CD4-positive, alpha-beta T cell treated with Interleukin-12 subunit alpha and Interleukin-12 subunit beta, for 1 hour (primary cell): ENCODE measurements at places on chromosomes 1 and 21.

DNA sequence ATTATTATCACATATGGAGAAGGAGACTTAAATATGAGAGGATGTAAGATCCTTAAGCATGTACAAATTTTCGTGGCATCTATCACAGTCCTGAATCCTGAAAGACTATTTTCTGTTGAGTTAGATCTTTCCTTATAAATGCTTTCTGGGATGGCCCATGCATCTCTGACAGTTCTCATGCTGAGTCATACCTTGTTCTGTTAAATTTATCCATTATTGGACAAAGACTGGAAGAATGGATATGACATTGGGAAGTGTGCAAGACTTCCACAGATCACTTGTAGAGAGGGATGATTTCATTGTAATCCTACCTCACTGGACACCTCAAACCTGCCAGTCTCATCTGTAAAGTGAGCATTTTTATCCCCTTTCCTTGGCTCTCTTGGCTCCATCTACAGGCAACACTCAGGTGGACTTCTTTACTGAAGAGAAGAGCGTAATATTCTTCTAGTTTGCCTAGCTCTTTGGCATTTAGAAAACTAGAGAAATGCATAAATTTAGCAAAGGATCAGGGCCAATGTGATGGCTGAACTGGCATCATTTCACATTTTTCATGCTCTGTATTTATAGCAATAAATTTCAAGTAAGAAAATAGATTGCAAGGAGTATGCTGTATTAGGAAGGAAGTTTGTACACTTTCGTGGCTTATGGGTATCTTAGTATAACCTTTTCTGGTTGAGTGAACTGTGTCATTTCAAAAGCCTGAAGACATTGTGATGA is 128.2 kb downstream of the NFIA start:
- peak; percentile 9 for DNase-seq

- DNase-seq: no peak
Observed at GRCh38 chr1:115329965-115330364, 8.1 kb downstream of the NGF start.

- DNase-seq: no peak
Observed at GRCh38 chr1:37630426-37631028, 4.2 kb downstream of the RSPO1 start.

- DNase-seq: no peak
Observed at GRCh38 chr1:14946684-14947238, 206.8 kb upstream of the TMEM51 start.

DNA sequence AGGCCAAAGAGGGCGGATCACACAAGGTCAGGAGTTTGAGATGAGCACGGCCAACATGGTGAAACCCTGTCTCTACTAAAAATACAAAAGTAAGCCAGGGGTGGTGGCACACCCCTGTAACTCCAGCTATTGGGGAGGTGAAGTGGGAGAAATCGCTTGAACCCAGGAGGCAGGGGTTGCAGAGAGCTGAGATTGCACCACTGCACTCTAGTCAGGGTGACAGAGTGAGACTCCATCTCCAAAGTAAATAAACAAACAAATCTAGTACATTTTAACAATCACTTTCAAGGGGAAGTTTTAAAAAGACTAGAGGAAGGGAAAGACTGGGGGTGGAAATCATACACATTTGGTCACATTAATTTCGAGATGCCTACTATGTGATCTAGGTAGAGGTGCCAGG is 6.8 kb downstream of the TFB2M start:
- no peak for DNase-seq

GRCh38 chr1:211587123-211587522 is 8.2 kb upstream of the SLC30A1 start:
- DNase-seq: no peak

DNA sequence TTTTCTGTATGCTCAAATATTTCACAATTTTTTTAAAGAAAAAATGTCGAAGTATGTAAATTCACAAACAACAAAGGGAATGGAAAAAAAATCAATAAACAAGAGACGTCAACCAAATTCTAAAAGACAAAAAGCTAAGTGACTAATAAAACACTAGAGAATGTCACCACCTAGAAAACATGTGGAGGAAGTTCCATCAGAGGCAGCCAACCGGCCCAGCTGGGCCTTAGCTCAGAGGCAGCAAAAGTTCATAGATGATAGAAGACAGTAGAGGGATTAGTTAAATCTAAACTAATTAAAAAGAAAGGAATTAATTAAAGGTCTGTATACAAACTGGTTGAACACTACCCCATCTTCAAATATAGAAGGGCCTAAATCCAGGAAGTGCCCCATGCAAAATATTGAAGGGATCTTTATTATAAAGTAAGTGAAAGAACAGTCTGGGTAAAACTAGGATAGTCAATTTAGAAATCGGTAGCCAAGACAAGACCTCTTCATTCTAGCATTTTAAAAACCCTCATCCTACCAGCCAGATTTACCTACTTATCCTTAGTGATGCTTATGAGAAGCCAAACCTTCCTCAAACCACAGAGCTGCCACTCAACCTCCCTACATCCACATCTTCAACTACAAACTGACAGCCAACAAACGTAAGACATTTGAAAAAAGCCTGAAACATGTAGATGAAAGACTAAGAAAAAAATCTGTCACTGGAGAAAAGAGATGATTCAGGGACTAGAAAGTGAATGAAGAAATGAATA is 23.7 kb downstream of the MRPL39 start:
- DNase-seq: no peak

DNA sequence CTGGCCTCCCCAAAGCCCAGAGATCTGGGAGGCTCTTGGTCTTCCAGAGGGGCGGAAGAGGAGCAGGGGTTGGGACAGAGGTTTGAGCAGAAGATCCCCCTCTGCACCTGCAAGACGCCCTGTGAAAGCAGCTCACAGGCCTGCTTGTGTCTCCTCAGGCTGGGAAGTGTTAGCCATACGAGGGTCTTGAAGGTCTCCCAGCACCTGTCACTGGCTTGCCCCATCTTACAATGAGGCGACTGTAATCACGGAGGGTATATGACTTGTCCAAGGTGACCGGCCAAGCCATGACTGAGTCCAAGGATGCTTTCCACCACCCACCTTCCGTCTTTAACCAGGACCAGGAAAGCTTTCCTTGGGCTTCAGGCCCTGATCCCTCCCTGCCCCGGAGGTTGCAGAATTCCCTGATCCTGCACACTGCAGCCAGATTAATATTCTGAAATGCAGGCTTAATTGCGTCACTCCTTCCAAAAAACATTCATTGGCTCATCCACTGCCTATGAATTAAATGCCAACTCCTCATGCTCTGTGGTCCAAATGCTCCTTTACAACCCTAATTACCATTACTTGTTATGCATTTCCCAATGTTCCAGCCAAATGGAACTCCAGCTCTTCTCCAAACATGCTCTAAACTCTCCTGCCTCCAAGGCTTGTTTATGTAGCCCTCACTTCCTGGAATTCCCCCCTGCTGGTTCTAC is 64.0 kb downstream of the DDX20 start:
- DNase-seq: no peak
